ENCODE measurements at places on chromosomes 6 and 20.

DNA sequence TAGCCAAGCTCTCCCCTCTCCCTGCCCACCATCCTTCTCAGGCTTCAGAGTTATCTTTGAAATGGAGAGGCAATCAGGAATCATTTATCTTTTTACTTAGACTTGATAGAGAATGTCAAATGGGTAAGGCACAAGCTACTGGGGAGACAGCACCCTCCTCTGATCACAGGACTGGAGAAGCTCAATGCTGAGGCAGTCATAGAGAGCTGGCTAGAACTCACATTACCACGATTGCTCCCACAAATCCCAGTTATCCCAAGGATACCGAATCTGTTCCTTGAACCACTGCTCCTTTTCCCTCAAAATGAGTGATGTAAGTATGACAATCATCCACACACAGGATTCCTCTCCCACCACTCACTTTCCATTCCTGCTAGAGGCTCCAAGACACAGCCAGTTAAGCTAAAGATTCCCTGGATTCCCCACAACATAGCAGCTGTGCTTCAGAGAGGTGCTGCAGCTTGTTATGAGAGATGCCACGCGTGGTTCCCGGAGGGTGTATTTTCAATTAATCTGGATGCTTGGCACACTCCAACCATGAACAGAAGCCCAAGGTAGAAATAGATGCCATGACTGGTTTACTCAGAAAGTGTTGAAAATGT lies 96.2 kb upstream of the VGLL2 start:
- peak; percentile 23 for DNase-seq

- DNase-seq = peak; percentile 87
Observed at GRCh38 chr20:48012401-48012974, 227.2 kb upstream of the SULF2 start.

GRCh38 chr6:31426395-31427354 lies 23.3 kb downstream of the MICA start:
- DNase-seq = no peak

GRCh38 chr6:86502497-86502896 lies 434.8 kb upstream of the HTR1E start:
- no peak for DNase-seq

DNA sequence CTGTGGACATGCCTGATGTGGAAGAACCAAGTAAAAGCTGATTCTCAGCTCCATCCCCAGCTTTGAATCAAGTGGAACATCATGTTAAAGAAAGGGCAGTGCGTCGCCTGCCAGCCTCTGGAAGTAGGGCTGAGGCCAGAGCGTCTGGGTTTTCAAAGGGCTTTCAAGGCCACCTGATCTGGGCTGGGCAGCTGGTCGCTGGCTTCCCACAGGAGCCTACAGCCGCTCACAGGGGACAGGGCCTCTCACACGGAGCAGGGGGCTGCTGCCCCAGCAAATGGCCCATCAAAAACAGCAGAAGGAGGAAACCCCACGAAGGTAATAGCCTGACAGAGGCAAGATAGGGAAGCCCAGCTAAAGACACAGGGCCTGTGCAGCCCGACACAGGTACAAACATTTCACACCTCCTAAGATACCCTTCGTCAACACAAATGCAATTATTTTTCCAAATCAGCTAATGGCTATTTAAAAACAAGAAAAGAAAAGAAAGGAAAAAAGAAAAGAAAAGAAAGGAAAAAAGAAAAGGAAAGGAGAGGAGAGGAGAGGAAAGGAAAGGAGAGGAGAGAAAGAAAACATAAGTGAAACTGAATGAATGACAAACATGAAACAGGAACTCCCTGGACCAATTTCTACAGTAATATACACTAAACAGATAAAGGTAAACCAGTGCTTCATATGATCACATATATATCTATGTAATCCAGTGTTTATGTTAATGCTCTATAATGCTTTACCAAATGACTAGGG lies 24.8 kb downstream of the RRBP1 start:
- no peak for DNase-seq

- peak; percentile 51 for DNase-seq
Observed at GRCh38 chr20:17835240-17835933, 133.2 kb downstream of the SNX5 start.

DNA sequence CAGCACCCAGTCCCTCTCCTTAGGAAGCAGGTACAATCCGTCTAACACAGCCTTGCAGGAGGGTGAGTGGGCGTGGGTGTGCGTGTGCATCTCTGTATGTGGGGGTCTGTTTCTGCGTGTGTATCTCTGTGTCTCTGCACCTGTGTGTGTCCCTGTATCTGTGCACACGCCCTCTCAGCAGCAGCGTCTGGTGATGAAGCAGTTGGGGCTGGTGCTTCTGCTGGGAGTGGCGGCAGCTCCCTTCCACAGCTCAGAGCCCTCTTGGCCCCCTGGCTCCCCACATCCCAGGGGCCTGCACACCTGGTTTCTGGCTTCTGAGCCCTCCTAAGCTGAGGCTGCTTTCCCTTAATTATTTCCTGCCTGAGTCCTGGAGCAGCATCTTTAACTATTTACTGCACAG lies 49.5 kb upstream of the CCDC167 start:
- no peak for DNase-seq

GRCh38 chr6:99491171-99491570 lies 24.1 kb downstream of the USP45 start:
- DNase-seq = no peak

DNA sequence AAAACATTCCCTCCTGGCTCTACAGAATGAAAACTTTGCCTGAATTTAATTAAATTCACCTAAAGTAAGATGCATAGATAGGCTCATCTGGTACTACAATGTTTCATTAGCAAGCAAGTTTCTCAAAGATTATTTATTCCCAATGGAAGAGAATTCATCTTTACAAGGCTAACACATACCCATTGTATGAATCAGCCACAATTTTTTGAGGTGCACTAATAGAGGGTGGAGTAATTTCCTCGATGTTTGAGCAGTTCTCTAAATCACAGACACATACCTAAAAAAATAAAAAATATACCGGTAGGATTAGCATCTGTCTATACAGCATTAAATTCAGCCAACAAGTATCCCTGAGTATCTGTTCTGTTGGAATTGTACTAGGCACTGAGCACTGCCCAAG lies 32.7 kb downstream of the ROS1 start:
- no peak for DNase-seq

GRCh38 chr20:49749625-49750024 lies 35.9 kb upstream of the B4GALT5 start:
- DNase-seq = no peak

- no peak for DNase-seq
Observed at GRCh38 chr20:536426-537010, 7.1 kb downstream of the CSNK2A1 start.

- DNase-seq = peak; percentile 47
Observed at GRCh38 chr6:38259736-38260135, 380.0 kb downstream of the BTBD9 start.

DNA sequence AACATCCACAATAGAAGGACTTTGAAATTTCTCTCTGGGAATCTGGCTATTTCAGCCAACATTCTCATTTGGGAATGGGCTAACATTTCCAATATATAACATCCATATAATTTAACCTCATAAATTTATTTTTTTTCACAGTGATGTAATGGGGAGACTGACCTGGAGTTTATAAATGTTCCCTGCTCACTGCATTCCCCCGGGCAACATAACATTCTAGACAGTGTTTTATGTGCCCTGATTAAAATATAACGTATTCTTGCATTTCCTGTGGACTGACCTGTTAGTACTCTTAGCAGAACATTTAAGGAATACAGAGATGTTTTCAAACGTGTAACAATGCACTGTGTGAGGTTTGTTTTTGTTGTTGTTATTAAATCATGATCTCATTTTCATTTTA lies 20.9 kb downstream of the TSHZ2 start:
- DNase-seq = no peak

Data from kidney tubule cell (primary cell).